ENCODE measurements at places on chromosomes 1 and 21.

DNA sequence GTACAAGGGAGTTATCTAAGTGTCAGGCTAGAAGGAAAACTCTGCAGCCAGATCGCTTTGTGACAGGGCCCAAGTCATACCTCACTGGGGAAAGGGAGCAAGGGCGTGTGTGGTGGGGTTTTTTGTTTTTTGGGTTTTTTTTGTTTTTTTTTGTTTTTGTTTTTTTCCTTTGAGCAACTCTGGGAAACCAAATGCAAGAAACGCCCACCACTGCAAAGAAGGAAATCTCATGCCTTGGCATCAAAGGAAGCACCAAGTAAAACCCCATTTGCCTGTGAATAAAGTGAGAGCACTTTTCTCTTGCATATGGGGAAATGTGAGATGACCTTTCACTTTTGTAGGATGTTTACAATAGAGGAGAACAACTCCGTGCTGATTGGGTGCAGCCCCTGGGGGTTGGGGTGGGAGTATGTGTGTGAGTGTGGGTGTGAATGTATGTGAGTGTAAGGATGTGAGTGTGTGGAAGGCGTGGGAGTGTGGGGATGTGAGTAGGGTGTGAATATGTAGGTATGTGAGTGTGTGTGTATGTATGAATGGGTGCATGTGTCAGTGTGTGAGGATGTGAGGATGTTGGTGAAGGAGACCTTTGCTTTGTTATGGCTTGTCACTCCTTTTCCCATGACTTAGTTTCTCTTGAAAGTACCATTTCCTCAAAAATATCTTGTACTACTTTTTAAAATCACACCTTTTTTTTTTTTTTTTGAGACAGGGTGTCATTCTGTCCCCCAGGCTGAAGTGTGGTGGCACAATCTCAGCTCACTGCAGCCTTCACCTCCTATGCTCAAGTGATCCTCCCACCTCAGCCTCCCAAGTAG is 34.6 kb downstream of the IL12RB2 start:
- DNase-seq, result no peak

GRCh38 chr1:116390195-116390594 is 17.2 kb downstream of the ATP1A1 start:
- DNase-seq, result no peak

DNA sequence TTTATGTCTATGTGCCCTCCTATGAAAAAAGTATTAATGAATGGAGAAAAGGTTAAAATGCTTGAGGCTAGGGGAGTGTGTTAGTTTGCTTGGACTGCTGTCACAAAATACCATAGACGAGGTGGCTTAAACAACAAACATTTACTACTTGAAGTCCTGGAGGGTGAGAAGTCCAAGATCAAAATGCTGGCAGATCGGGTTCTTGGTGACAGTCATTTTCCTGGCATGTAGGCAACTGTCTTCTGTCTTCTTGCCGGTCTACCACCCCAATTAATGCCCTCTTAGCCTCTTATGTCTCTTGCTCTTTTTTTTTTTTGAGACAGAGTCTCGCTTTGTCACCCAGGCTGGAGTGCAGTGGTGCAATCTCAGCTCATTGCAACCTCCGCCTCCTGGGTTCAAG is 15.0 kb downstream of the ARID1A start:
- DNase-seq, result no peak

DNA sequence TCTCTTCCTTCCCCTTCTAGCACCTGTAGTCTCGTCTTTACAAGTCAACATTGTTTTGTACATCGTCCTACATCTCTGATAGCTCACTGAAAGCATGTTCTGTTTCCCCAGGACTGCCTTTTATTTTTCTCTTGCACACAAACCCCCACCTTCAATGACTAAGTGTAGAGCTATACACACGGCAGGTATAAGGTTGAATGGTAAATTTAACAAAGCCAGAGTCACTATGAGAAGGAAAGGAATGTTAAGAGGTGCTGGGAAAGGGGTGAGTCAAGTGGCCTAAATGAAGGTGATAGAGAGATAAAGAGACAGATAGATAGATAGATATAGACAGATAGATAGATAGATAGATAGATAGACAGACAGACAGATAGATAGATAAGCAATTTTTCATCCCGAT is 134.3 kb upstream of the ATP1B1 start:
- DNase-seq, result no peak

DNA sequence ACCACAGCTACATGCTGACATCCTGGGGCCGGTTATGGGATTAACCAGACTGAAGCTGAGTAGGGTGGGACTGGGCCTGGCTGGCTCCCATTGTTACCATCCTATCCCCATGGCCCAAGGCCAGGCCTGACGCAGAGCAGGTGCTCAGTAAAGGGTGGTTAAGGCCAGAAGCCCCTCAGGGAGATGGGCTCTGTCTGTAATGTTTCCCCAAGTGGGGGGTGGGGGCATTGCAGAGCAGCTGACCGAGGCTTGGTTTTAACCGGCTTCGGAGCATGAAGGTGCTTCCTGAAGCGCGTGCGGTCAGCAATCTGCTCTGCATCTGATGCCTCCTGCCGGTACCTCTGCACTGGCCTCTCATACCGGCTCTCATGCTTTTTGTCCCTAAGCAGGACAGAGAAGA is 83.4 kb upstream of the ACTL8 start:
- DNase-seq, result peak; percentile 92

- DNase-seq, result no peak
Measured at GRCh38 chr1:44661781-44662682, 12.2 kb downstream of the TMEM53 start.

DNA sequence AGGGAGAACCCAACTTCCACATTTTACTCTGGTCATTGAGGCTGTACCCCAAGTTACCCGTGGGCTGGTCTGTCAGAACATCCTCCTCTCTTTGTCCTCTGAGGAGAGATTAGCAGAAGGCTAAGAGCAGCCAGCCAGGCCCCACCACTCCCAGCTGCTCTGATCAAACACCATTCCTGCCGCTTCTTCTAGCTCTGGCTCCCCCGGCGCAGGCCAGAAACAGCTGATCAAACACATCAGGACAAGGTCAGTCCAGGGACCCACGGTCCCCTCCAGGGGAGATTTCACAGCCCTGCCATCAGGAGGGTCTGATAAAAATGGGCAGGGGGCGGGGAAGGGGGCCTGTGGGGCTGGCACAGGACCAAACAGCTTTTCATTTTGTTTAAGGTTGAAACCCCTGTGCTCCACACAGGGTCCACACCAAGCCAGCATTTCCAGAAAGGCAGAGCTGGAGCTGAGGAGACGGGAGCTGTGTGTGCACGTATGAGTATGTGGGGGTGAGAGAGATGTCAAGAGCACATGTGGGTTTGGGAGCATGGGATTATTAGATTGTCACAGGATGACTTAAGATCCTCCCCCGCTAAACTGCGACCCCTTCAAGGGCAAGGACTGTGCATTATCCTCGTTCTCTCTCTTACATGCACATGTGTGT is 29.9 kb upstream of the EPHA8 start:
- peak; percentile 84 for DNase-seq

- DNase-seq, result no peak
Measured at GRCh38 chr1:51636764-51637522, 20.1 kb downstream of the OSBPL9 start.

DNA sequence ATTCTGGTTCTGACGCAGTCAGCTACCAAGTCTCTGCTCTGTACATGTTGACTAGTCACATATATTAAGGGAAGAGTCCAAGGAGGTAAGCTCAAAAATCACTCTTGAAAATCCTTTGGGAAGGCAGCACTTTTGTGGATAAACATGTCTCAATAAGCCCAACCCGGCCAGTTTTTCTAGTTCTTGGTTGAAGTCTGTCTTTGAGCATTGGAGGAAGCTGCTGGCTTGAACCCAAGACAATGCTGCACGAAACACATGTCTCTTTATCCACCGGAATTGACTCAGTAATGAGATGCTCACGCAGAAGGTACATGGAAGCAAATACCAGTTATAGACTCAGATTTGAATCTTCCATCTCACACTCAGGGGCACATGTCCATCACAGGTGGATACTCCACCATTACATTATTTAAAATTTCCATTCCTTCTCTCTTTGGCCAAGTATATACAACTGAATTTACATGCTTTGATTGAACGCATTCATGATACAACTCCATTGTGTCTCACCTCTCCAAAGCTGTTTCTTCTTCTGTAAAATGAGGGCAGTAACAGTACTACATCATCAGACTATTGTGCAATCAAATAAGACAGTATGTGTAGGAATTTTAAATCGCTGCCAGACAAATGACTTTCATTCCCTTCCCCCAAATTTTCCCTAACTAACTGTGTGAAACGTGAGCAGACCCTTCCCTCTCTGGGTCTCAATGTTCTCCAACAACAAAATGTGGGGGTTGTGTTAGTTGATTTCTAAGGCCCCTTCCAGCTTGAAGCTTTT is 9.6 kb upstream of the GUCA2A start:
- no peak for DNase-seq

- DNase-seq, result no peak
Measured at GRCh38 chr1:115448282-115449044, 110.4 kb upstream of the NGF start.

GRCh38 chr1:229230140-229230892 is 40.6 kb upstream of the RAB4A start:
- DNase-seq, result no peak

DNA sequence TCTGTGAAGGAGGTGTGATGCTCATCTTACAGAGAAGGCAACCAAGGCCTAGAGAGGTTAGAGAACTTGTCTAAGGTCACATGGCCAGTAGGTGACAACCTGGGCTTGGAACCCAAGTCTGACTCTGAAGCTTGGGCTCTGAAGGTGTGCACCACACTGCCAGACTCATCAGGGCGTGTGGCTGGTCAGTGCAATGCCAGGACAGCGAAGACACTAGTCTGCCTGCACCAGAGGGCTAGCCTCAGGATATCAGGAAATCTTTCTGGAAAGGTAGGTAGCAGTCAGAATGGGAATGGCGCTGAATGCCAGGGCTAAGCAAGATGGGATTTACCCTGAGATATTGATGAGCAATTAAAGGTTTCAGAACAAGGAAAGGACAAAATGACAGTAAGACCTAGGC is 34.9 kb downstream of the ELK4 start:
- DNase-seq, result no peak

DNA sequence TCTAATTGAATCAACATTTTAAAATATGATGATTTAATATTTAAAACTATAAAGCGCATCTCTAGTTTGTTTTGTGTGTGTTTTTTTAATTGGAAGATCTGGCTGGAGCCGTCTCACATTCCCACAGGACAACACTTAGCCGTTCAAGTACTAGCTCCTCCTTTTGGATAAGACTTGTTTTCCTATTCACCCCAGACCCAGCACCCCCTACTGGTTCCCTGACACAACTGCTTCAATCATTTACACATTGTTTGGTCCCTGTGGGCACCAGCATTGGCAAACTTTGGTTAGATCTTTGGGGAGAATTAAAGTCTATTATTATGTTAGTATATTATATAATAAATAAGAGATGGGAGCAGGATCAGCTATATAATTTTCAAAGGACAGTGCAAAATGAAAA is 34.5 kb downstream of the TYW3 start:
- no peak for DNase-seq

GRCh38 chr1:204130981-204131892 is 20.6 kb downstream of the ETNK2 start:
- DNase-seq, result no peak

- DNase-seq, result no peak
Measured at GRCh38 chr1:80048716-80049115, 1042.2 kb upstream of the ADGRL4 start.

DNA sequence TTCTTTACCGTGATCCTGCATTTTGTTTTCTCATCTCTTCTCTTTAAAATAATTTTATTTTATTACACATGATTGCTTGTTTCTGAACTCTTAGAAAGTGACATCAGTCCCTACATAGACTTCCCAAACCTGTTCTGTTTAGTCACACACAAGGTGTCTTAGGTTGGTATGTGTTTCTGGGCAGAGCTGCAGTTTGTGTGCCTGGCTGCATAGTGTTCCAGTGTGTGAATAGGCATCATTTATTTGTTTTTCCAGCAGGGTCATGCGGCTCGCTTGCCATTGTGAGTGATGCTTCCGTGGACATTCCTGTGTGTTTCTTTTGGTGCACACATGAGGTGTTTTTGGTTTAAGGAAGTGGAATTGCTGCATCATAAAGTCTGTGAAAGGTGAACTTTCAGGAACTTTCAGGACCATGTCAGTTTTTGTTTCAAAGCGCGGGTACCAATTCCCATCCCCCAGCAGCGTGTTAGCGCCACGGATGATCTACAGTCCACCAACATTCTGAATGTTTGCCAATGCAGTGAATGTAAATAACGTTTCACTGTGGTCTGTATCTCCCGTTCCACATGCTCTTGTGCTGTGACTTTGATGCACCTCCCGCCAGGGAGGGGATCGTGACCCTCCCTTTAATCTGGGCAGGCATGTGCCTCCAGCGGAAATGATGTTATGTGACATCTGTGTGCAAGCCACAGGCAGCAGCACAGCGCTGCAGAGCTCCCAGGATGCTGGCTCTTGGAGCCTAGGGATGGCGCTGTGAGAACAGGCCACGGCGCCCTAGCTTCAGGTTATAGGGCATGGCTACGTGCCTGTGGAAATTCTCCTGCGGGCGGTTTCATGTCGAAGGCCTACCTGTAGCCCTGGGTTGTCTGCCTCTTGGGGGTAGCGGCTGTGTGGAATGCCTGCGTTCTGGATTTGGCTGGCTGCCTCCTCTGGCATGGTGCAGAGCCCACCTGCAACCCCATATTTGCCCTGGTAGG is 144.6 kb upstream of the COL6A1 start:
- DNase-seq, result no peak

DNA sequence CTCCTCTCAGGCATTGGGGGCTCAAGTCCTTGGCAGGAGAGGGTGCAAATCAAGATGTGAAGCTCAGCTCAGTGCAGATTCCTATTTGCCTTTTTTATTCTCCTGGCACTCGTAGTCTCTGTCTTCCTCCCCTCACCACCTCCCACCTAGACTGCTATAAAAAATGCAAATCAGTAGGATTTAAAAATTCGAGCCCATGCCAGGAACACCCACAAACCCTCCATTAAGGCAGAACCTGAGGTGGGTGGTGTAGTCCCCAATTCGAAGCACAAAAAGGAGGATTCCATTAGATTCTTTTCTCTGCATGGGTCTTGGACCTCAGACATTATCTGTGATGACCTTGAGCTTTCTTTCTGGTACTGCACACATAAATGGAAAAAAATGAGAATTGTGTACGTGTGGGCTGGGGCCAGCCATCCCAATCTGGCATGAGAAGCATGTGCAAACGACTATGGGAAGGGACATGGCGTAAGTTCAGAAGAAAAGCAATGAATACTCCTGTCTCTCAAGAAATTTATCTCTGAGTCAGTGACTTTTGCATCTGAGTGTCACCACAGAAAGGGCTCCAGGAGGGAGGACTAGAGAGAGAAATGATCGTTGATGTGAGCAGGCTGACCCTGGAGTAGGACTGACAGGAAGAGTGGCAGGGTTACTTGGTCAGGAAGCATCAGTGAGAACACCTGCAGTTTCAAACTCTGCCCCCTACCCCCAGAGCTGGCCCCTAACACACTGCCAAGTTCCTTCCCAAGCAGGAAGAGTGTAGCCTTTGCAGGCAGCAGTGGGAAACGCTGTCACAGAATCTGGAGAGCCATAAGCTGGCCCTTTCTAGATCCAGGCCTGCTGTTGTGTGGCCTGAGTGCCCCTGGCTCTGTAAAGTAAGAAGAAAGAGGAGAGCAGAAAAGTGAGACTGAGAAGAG is 1.7 kb downstream of the INKA2 start:
- DNase-seq, result no peak

GRCh38 chr1:77975907-77976306 is 3.0 kb downstream of the FUBP1 start:
- no peak for DNase-seq

Data from NCI-H1092 (cell line).